ENCODE measurements at places on chromosomes 3 and 15.

- no peak for DNase-seq
Measured at GRCh38 chr3:36444909-36445308, 64.6 kb downstream of the STAC start.

DNA sequence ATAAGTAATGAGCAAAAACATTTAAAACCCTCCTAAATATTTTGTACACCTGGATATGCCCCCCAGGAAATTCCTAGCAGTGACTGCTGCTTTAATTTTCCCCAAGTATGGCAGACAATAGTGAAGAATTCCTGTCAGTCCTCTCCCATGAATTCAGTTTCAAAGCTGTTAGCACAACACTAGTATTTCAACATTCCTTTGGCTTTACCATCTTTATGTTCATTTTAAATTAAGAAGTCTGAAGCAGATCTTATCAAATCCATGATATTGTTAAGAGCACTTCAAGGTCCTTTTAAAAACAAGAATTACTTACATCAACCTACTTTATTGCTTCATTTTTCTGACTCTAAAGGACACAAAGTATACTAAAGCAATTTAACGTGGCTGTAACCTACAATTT lies 28.8 kb upstream of the CDIN1 start:
- peak; percentile 23 for DNase-seq

GRCh38 chr3:169855514-169855913 lies 14.2 kb downstream of the LRRC31 start:
- DNase-seq, result no peak

DNA sequence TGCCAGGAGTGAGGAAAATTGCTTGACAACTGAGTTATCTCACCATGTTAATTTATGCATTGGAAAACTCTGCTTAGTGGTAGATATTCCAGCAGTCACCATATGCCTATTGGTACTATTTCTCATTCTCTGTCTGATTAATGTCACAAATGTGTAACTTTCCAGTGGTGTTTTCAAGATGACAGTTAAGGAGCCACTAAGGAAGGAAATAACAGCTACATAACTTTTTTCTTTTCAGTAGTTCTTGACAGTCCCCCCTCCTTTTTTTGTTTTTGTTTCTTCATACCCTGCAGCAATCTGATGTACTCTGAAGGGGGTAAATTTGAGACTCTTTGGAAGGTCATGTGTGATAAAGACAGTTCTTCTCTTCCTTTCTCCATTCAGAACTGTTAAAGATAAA lies 13.1 kb downstream of the RASA2 start:
- no peak for DNase-seq

DNA sequence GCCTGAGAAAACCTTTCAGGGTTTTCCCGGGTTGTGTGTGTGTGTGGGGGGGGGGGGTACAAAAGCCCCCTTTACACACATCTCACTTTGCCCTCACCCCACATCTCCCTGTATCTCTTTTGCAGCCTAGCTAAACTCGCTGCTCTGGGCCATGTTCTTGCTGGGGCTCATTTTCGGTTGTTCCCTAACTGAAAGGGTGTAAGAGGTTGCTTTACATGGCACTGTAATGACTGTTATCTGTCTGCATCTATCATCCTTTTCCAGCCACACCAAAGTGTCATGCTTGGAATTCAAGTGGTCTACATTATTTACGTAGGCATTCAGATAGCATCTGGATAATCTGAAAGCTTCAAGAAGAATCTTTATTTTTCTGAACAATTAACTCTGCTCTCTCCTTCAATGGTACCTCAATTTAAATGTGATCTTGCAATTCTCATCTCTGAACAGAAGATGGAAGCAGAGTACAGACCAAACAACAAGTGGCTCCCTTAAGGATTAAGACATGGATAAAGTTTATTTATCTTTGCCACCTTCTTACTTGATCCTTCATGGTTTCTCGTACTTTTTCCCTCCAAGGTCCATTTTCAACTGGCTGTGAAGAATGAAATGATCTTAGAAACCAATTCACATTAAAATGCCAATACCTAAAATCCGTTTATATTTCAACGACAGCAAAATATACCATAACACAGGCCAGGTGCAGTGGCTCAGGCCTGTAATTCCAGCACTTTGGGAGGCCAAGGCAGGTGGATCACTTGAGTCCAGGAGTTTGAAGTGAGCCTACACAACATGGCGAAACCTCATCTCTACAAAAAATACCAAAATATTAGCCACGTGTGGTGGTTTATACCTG lies 34.9 kb downstream of the DCLK3 start:
- peak; percentile 61 for DNase-seq

- peak; percentile 74 for DNase-seq
Measured at GRCh38 chr15:77107531-77108355, 36.8 kb upstream of the TSPAN3 start.

GRCh38 chr3:123159926-123160635 lies 41.7 kb upstream of the SEC22A start:
- no peak for DNase-seq

- DNase-seq, result no peak
Measured at GRCh38 chr3:5731100-5731499, 543.6 kb downstream of the EDEM1 start.

DNA sequence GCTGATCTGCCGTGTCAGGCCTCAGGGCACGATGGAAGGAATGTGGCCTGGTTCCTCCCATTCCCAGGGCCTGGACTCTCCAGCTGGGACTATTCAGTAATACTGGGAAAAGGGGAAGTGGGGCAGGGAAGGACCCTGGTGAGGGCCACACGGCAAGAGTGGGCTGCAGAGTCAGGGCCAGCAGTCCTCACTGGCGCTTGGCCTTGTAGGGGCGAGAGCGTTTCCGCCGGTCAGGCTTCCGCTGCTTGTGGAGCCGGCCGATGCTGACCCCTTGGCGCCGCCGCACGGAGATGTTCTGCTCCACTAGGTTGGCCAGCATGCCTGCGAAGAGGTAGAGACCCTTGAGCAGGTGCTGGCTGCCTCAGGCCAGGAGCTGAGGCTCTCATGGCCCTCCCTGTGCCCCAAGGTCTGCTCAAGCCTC lies 42.8 kb downstream of the SEMA3G start:
- DNase-seq, result no peak

GRCh38 chr3:129708328-129708861 lies 101.9 kb upstream of the PLXND1 start:
- DNase-seq, result no peak

DNA sequence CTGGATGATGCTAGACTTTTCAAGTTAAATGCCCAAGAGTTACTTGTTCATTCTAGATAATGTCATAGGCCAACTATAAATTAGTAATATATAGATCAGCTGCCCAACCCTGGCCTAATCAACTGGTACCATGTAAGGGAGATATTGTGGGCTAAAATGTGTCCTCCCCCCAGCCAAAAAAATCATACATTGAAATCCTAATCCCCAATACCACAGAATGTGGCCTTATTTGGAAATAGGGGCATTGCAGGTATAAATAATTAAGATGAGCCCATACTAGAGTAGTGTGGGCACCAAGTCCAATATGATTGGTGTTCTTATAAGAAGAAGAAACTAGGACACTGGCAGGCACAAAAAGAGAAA lies 92.5 kb downstream of the RPL22L1 start:
- no peak for DNase-seq

DNA sequence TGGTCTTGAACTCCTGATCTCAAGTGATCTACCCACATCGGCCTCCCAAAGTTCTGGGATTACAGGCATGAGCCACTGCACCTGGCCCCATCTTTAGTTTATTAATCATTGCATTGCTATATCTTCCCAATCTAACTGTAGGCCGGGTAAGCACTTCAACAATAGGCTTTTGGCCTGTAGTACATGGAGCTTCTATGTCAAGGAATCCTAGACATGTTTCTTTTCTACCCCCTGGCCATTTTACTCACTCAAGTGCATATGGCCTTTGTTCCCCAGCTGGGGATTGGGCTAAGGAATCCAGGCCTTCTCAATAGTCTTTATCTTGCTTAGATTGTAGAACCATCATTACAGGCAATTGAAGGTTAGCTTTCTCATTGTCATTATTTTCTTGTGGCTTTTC lies 122.3 kb upstream of the MBNL1 start:
- no peak for DNase-seq

- DNase-seq, result peak; percentile 19
Measured at GRCh38 chr15:71651750-71652186, 158.6 kb upstream of the NR2E3 start.

- DNase-seq, result no peak
Measured at GRCh38 chr3:100972867-100973266, 20.4 kb downstream of the ABI3BP start.

DNA sequence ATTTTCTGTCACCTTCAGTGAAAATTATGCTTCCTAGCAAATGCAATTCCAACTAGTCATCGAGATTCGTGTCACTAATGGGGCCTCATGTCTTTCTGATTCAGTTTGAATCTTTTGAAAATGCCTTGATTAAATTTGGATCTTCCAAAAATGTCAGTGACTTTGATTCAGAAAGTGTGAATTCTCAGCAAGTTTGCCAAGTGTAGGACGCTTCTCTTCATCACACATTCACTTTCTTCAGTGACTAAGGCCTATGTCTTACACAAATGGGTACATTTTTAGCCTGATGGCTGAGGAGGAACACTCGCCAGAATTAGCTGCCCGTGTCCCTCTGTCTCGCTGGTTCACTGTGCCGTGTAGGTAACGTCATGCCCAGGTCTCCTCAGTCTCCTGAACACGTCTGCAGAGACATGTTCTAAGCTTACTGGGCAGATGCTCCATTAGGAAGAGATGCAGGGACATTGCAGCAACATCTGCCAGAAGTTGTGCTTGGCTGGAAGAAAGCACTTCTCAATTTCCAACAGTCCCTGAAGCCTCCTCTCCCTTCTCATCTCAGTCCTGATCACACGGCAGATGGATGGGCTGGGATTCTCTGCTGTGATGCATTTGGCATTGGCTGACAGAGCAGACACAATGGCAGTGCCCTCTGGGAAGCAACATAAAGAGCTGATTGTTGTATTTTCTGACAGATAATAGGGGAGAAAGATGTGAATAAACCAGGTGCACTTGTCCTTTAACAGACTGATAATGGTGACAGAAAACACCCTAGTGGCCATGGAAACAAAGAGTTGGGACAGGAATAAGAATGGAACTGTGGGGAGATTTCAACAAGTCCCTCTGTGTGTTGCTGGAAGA lies 29.1 kb upstream of the LYZL4 start:
- DNase-seq, result no peak

- DNase-seq, result no peak
Measured at GRCh38 chr3:191306428-191306827, 22.8 kb upstream of the CCDC50 start.

GRCh38 chr15:58520464-58520863 lies 88.7 kb downstream of the LIPC start:
- no peak for DNase-seq

- no peak for DNase-seq
Measured at GRCh38 chr15:99508852-99509251, 56.9 kb upstream of the MEF2A start.

- DNase-seq, result no peak
Measured at GRCh38 chr3:58325525-58325992, 7.1 kb upstream of the PXK start.

DNA sequence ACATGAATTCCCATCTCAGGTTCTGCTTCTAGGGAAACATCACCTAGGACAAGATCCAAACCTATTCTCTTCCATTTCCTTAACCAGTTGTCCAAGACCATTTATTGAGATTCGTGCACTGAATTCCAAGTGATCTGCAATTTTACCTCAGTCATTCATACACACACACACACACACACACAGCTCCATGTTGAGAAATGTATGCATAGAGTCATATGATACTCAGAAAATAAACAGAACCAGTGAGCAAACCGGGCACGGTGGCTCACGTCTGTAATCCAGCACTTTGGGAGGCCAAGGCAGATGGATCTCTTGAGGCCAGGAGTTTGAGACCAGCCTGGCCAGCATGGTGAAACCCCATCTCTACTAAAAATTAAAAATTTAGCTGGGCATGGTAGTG lies 6.1 kb upstream of the KPNA1 start:
- no peak for DNase-seq

- DNase-seq, result no peak
Measured at GRCh38 chr3:109715707-109716106, 378.4 kb upstream of the DPPA4 start.

DNA sequence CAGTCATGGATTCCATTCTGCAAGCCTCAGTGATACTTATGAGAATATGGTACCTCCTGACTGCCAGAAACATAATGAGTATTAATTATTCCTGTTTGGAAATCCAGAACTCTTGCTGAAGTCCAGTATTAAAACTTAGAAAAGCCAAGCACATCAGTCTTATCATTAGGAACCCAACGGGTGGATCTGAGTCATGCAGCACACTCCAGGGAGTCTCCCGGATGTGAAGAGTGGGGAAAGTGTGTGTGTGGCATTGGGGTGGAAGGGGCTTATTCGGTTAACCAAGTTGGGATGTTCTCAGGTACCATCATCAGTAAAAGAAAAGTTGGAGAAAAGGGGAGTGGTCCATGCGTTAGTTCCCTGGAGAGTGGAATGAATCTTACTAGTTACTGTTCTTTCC lies 181.1 kb downstream of the PLCL2 start:
- no peak for DNase-seq

DNA sequence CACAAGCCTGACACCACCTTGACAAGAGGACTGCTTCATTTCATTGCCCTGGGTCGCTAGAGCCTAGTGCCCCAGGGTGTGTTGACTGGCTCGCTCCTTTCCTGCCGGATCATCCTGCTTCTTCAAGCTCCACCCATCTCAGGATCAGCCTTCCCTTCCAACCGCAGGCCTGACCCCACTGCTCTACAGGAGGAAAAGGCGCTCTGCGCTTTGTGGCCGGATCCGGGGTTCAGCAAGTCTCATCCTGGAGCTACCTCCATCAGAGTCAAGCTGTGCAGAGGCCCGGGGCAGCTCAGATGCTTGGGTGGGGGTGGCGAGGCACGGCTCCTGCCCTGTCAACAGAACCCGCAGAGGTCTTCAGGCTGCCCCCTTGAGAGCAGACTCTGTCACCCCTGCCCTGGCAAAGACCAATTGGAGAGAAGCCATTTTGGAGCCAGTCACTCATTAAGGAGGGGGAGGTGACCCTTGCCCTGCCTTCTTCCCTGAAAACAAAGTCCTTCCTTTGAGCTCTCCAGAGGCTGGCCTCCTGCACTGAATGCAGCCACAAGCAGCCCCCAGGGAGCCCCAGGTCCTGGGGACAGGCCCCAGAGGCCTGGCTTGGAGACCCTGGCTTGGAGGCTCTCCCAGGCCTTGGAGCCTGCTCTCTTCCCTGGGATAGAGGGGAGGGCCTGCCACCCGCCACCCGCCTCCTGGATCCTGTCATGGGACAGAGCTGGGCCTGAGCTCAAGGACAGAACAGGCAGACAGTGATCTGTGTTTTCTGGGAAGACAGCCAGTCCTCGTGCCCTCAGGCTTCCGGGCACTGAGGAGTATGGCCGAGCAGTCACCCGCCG lies 80.3 kb downstream of the CPN2 start:
- peak; percentile 46 for DNase-seq

- DNase-seq, result no peak
Measured at GRCh38 chr3:64717411-64717810, 29.6 kb upstream of the ADAMTS9 start.

- DNase-seq, result no peak
Measured at GRCh38 chr3:101194392-101194791, 126.0 kb downstream of the IMPG2 start.

GRCh38 chr3:135460273-135460672 lies 505.3 kb upstream of the PPP2R3A start:
- no peak for DNase-seq

GRCh38 chr3:98329392-98330124 lies 24.1 kb upstream of the OR5K4 start:
- DNase-seq, result peak; percentile 81
